Activated T-cell treated with anti-CD3 and anti-CD28 coated beads, Interleukin-2, amount 50 U/mL, for 72 hours (primary cell): ENCODE measurements at places on chromosomes 5 and 9. TPM values are rescaled to one million over a fixed set of nuclear protein-coding genes. Genes with fewer than 3 reads are reported as not detected.

GRCh38 chr5:33843579-33843978, 48.2 kb downstream of the ADAMTS12 start:
- peaks cover 26% of the 10 kb centered on the region for H3K4me1 ChIP-seq
- no peak overlapping the region for H3K27ac ChIP-seq
- no peak overlapping the region for H3K4me3 ChIP-seq
- H3K36me3 ChIP-seq: no peaks in the 10 kb centered on the region

DNA sequence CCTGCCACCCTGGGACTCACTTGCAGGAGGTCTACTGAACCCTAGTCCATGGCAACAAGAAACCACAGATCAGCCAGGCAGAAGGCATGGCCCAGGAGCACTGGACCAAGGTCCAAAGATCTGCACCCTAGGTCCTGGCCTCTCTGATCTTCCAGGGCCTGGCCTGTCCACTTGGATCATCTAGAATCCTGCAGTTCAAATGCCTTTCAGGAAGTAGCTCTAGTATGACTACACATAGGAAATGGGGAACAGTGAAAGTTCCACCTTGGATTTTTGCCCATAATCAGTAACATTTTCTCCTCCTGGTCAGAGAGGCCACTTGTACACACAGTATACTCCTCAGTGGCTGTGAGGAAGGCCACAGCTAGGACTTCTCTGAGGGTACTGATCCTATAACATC, 11.5 kb downstream of the ANXA6 start:
- H3K4me3 ChIP-seq: no peak overlapping the region
- H3K27ac ChIP-seq: peak overlapping the region; percentile 15
- DNase-seq: no peak

- no peaks in the 10 kb centered on the region for H3K4me1 ChIP-seq
- no peak overlapping the region for H3K27ac ChIP-seq
- H3K36me3 ChIP-seq: no peaks in the 10 kb centered on the region
- no peak for DNase-seq
These were observed 98.8 kb upstream of the NR5A1 start for GRCh38 chr9:124606027-124606426.

GRCh38 chr9:131464354-131465000, 38.2 kb upstream of the POMT1 start:
- H3K4me3 ChIP-seq: no peak overlapping the region
- H3K36me3 ChIP-seq: peaks cover 7% of the 10 kb centered on the region
- no peaks in the 10 kb centered on the region for H3K27me3 ChIP-seq

DNA sequence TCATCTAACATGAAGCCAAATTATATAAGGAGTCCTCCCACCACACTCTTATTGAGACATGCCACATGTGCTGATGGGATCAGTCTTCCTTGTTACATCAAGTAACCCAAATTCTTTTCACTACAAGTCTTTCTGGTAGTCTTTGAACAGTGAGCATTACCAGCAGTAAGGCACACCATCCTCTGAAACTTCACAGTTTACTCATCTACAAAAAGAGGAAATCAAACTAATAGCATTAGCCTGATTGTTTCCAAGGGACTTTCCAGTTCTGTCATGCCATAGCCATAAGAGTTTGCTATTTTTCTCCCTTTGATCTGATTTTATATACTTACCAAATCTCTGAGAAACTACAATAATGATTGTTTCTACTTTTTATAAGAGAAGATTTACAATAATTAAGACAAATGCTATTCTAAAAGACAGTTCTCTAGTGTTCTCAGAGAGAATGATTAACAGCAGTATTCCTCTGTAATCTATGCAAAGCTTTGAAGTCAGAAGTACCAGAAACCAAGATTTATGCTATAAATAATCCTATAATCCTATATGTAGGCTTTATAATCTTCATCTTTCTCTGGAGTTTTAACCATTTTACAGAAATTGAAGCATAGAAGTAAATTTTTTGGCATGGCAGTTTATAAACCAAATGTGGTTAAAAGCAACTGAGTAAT, 166.2 kb upstream of the ACO1 start:
- H3K36me3 ChIP-seq: no peaks in the 10 kb centered on the region
- H3K4me3 ChIP-seq: no peak overlapping the region
- no peaks in the 10 kb centered on the region for H3K4me1 ChIP-seq

DNA sequence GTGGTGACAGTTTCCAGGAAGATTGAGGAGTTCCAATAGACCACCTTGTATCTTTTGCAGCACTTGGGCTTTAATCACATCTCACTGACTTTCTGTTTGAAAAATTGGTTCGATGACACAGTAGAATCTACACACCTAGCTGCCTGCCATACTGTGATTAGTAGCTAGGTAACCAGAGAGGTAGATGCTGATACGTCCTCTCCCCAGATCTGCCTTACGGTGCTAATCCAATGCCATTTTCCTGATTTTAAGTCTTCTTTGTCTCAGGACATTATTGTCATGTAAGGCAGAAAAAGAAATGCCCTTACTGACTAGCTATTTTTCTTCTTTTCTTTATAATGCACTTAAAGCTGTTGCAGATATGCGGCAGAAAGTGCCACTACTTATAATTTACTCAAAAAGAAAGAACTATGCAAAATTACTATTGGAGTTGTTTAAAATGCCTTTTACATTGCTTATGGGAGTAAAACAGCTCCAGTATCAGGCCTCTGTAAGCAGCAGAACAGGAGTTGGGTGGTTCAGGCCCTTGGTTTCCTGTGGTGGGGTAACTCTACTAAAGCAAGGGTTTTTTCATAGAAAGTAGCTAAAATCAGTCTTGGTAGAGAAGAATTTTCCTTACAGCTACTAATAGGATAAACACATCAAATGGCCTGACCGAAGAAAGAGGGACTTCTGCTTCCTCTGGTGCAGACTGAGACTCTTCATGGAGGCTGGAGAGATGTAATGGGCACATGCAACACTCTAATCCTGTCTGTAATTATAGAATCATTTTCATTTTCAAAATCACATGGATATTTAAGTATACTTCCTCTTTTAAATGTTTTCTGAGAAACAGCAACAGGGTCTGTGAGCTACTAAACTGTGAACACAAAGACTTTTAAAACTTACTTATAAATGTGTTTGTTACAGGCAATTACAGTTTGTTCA, 177.2 kb downstream of the MAPKAP1 start:
- H3K4me3 ChIP-seq: no peak overlapping the region
- peak overlapping the region; percentile 4 for H3K27ac ChIP-seq
- H3K4me1 ChIP-seq: peaks cover 47% of the 10 kb centered on the region
- H3K27me3 ChIP-seq: no peaks in the 10 kb centered on the region
- H3K36me3 ChIP-seq: no peaks in the 10 kb centered on the region
- DNase-seq: no peak

- H3K27ac ChIP-seq: no peak overlapping the region
- no peaks in the 10 kb centered on the region for H3K36me3 ChIP-seq
- H3K4me3 ChIP-seq: no peak overlapping the region
- no peak for DNase-seq
- H3K27me3 ChIP-seq: no peaks in the 10 kb centered on the region
These were observed 24.9 kb upstream of the PIK3R1 start for GRCh38 chr5:68190619-68191018.

- H3K4me3 ChIP-seq: no peak overlapping the region
- DNase-seq: no peak
These were observed 138.1 kb downstream of the PDE4D start for GRCh38 chr5:59755476-59755875.

DNA sequence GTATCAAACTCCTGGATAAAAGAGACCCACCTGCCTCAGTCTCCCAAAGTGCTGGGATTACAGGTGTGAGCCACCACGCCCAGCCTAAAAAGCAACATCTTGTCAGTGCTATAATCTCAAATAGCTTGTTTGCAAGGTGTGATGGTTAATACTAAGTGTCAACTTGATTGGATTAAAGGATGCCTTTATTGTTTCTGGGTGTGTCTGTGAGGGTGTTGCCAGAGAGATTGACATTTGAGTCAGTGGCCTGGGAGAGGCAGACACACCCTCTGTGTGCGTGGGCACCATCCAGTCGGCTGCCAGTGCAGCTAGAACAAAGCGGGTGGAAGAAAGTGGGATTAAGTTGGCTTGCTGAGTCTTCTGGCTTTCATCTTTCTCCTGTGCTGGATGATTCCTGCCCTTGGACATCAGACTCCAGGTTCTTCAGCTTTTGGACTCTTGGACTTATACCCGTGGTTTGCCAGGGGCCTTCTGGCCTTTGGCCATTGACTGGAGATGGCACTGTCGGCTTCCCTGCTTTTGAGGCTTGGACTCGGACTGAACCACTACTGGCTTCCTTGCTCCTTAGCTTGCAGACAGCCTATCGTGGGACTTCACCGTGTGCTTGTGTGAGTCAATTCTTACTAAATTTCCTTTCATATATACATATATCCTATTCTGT, 28.1 kb downstream of the TARS1 start:
- no peak for DNase-seq
- no peaks in the 10 kb centered on the region for H3K27me3 ChIP-seq
- H3K4me3 ChIP-seq: no peak overlapping the region
- H3K4me1 ChIP-seq: no peaks in the 10 kb centered on the region
- H3K36me3 ChIP-seq: peaks cover 24% of the 10 kb centered on the region

- no peaks in the 10 kb centered on the region for H3K27me3 ChIP-seq
- no peak overlapping the region for H3K4me3 ChIP-seq
- peak overlapping the region; percentile 55 for H3K27ac ChIP-seq
These were observed 264.0 kb downstream of the EPB41L4A start for GRCh38 chr5:112154940-112155686.

GRCh38 chr9:89749500-89750116, 144.8 kb downstream of the GADD45G start:
- H3K36me3 ChIP-seq: no peaks in the 10 kb centered on the region
- H3K27ac ChIP-seq: no peak overlapping the region
- H3K27me3 ChIP-seq: no peaks in the 10 kb centered on the region
- H3K4me3 ChIP-seq: no peak overlapping the region
- peaks cover 32% of the 10 kb centered on the region for H3K4me1 ChIP-seq
- DNase-seq: no peak

DNA sequence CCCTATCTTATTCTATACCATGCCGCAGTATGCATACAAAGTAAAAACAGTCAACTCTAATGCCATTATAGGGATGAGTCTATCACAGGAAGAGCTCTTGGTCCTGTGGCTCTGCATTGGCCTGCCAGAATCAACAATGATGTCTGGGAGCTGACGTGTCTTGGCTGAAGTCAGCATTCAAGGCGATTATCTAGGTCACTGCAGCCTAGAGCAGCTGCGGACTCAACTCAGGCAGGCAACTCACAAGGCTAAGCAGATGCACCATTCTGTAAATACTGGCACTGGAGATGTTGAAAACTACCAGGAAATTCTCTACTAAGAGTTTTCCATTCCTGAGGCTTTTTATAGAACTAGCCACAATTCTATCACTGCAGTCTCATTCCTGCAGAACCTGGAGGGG, 13.3 kb downstream of the SPATA9 start:
- DNase-seq: no peak
- H3K27ac ChIP-seq: no peak overlapping the region
- no peaks in the 10 kb centered on the region for H3K36me3 ChIP-seq
- peaks cover 5% of the 10 kb centered on the region for H3K4me1 ChIP-seq
- no peaks in the 10 kb centered on the region for H3K27me3 ChIP-seq

DNA sequence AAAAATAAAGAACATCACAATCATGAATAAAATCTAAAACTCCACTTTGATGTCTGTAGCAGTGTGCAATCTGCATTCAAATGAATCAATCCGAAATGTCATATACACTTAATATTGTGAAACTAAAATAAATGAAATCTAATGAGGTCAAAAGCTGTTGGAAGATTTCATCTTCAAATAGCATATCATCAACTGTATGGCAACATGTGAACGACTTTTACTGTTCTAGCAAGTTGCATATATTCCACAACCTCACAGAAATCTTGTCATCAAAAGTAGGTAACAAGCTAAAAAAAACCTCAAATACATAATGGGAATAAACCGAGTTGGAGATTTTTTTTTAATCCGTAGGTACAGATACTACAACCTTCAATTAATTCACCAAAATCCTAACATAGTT, 1.2 kb downstream of the PTBP3 start:
- peaks cover 61% of the 10 kb centered on the region for H3K4me1 ChIP-seq
- peak overlapping the region; percentile 97 for H3K4me3 ChIP-seq
- H3K27ac ChIP-seq: peak overlapping the region; percentile 93

DNA sequence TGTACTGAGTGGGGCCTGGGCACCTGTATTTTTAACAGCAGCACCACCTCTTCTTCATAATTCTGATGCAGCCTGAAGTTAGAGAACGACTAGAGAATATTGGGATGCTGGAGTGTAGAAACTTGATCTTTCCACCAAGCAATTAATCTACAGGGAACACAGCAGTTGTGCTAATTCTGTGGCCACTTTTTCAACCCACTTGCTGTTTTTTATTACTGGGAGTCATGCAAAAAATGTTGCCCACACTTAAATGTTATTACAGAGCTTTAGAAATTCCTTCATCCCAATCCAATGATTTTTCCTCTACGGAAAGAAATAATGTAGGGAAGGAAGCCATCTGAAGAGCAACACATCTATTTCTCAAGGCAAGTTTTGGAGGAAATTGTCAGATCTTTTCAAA, 190.9 kb upstream of the TUT7 start:
- no peak for DNase-seq
- no peaks in the 10 kb centered on the region for H3K27me3 ChIP-seq
- no peaks in the 10 kb centered on the region for H3K4me1 ChIP-seq

GRCh38 chr9:131499254-131499767, 3.4 kb upstream of the POMT1 start:
- no peak overlapping the region for H3K4me3 ChIP-seq
- peaks cover 9% of the 10 kb centered on the region for H3K36me3 ChIP-seq
- no peaks in the 10 kb centered on the region for H3K27me3 ChIP-seq
- DNase-seq: no peak
- H3K4me1 ChIP-seq: peaks cover 55% of the 10 kb centered on the region

- peak overlapping the region; percentile 44 for H3K27ac ChIP-seq
- no peaks in the 10 kb centered on the region for H3K36me3 ChIP-seq
- H3K27me3 ChIP-seq: no peaks in the 10 kb centered on the region
- peak; percentile 71 for DNase-seq
- H3K4me3 ChIP-seq: peak overlapping the region; percentile 89
These were observed 753 bp downstream of the ARHGAP26 start for GRCh38 chr5:142770650-142771609.

DNA sequence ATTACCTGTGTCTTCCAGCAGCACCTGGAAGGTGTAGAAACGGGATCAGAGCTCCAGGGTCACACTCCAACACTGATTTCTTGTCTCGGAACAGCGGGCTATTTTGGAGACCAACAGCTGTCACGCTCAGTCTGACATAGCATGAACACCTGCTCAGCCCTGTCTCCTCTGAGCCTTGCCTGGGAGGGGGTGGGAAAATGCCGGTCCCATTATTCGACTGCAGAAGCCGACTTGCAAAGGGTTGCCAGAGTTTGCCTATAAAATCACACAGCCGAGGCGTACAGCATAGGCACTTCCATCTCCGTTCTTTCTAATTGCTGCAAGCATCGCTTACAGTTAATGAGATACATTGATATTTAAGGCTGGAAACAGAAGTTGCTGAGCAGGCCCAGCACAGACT, 300.8 kb upstream of the MSX2 start:
- H3K4me1 ChIP-seq: peaks cover 13% of the 10 kb centered on the region
- H3K27ac ChIP-seq: no peak overlapping the region
- no peak overlapping the region for H3K4me3 ChIP-seq
- no peak for DNase-seq
- peaks cover 21% of the 10 kb centered on the region for H3K27me3 ChIP-seq

Gene PDGFRB
- 1.1 TPM for total RNA-seq

Gene ZBTB5
- 13.2 TPM for total RNA-seq

Gene BRD8
- total RNA-seq: 94.7 TPM

Gene SLC25A48
- not detected for total RNA-seq

Gene PRELID1
- 128 TPM for total RNA-seq

Gene HCN1
- total RNA-seq: not detected

Gene SV2C
- total RNA-seq: 0.23 TPM

Gene SPAAR
- total RNA-seq: not detected

Gene SLC6A7
- total RNA-seq: not detected
